ENCODE measurements at places on chromosomes 4 and X. TPM values are rescaled to one million over a fixed set of nuclear protein-coding genes. Genes with fewer than 3 reads are reported as not detected.

The PNMA6A gene
- not detected for total RNA-seq

The ERCC6L gene
- 15.3 TPM for total RNA-seq

The FAM184B gene
- total RNA-seq, result not detected

The METTL14 gene
- total RNA-seq, result 21.9 TPM

The TEX13C gene
- not detected for total RNA-seq

The OCRL gene
- 18.4 TPM for total RNA-seq

The TRIM75 gene
- total RNA-seq, result 0.13 TPM

The RGS12 gene
- 24.5 TPM for total RNA-seq

The TRAPPC11 gene
- total RNA-seq, result 31.9 TPM

The CTSO gene
- total RNA-seq, result 12.1 TPM

The CLGN gene
- not detected for total RNA-seq

- peak; percentile 31 for DNase-seq
These were observed 14.2 kb downstream of the ELOVL6 start for GRCh38 chr4:110184140-110184790.

- no peak for DNase-seq
These were observed 32.9 kb upstream of the XK start for GRCh38 chrX:37652589-37653231.

- no peak for DNase-seq
These were observed 309.4 kb downstream of the ARHGAP24 start for GRCh38 chr4:85784348-85784747.

GRCh38 chrX:24020306-24020876 is 6.6 kb downstream of the KLHL15 start:
- DNase-seq, result no peak

GRCh38 chr4:183380901-183381300 is 58.7 kb upstream of the CLDN24 start:
- DNase-seq, result no peak

DNA sequence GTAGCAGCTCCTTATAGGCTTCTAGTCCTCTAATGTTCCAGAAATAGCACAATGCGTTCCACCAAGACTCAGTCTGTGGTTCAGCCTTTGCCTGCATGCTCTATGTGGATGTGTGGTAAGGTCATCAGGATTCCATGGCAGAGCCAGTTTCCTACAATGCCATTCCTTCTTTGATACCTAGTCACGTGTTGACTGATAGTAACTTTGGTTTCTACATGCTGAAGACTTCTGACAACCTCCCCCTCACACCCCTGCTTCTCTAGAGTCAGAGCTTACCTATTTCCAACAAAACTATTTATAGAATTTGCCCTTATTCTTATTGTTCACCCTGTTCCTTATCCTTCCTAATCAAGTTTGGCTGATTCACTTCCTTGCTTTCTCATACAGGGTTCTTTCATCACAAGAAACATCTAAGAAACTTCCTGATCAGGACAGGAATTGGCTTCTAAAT is 81.1 kb downstream of the CT47B1 start:
- DNase-seq, result no peak

DNA sequence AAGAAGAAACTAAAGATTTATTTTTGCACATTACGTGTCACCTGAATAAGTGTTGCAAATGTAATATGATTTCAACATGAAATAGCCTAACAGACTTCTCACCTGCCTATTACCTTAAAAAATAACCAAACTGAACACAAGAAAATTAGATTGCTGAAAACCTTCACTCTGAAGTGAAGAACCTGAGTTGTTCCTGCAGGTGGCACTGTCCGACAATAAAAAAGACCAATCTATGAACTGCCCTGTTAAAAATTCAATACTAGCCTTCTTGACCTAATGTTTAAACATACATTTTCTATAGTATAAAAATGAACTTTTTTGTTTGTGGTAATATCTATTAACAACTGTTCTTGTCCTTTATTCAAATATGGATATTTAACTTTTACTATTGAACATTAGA is 69.2 kb upstream of the PNPLA4 start:
- DNase-seq, result no peak

DNA sequence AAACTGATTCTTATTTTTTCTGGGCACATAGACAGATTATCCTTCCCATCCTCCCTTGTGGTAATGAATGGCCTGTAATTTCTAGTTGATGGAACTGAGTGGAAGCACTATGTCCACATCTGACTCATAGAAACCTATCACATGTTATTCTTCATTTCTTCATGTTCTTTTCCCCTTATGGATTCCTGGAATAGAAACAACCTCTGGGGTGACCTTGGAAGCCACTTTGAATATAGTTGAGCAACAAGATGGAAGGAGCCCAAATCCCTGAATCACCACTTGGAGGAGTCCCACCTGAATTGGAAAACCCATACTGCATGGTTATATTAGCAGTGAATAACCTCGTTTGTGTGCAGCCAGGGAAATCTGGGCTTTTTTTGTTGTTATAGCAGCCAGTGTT is 137.8 kb downstream of the MID1IP1 start:
- DNase-seq, result peak; percentile 66

- peak; percentile 18 for DNase-seq
These were observed 107.8 kb upstream of the TMEM47 start for GRCh38 chrX:34764852-34765361.

DNA sequence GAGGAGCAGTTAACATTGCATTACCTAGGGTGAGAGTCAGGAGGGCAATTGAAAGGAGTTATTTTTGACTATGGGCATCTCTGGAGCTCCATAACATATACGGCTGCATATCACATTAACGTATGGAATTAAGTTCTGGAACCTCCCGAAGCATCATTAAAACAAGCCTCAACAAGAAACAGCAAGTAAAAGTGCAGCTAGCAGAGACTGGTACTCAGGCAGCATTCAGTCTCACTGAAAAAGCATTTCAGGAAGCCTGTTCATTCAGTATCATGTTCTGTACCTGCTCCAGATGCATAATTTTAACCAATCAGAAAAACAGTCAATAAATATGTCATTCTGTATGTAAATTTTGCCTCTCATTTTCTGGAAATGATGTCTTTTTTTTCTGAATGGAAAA is 299.6 kb downstream of the EPHA5 start:
- no peak for DNase-seq

GRCh38 chr4:40340030-40340429 is 4.9 kb downstream of the CHRNA9 start:
- DNase-seq, result peak; percentile 52

DNA sequence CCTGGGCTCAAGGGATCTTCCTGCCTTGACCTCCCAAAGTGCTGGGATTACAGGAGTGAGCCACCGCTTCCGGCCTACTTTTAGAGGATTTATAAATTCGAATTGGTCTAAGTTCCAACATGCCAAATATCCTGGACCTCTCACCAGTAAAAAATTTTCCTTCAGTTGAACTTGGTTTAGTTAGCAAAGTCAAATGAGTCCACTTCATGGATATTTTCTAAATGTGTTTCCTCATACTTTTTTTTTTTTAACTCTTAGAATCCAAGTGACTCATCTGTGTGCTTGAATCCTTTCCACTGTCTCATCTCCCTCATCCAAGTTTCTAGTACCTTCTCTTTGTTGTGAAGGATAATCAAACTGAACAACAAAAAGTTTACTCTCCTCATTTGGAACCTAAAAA is 49.7 kb downstream of the RBM47 start:
- DNase-seq, result peak; percentile 17

DNA sequence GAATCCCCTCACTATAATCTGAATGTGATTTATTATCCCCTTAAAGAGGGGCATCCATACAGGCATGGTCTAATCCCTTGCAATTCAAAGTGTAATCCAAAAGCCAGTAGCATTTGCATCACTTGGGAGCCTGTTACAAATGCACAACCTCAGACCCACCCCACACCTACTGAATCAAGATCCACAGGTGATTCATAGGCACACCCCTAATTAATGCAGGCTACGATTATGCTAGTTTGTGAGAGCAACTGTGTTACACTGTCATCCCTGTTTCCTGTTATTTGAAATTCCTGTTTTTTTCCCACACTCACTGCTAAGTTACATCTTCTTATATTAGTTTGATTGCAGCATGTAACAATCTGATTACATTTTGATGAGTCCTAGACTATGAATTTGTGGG is 120.0 kb downstream of the RAB28 start:
- DNase-seq, result no peak

GRCh38 chr4:94519019-94519418 is 67.3 kb downstream of the PDLIM5 start:
- no peak for DNase-seq

DNA sequence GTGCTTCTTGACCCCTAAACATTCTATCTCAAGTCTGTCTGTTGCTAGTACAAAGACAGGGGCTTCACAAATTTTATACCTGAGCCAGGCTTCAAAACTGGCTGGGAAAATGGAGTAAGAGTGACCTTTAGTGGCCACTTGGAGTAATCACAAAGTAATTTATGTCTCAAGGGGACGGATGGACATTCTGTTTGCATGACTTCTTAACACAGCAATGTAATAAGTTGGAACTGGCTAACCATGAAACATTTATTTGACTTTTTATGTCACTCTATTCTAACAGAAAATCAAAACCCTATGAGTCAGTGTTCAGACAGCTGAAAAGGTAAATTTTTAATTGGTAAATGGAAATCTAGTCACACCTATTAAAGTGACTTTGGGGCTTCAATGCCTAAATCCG is 600.6 kb downstream of the ANKRD50 start:
- peak; percentile 85 for DNase-seq

- no peak for DNase-seq
These were observed 184.2 kb downstream of the DHRSX start for GRCh38 chrX:2316534-2316933.

- no peak for DNase-seq
These were observed 44.2 kb downstream of the TBC1D14 start for GRCh38 chr4:6953751-6954380.

GRCh38 chr4:5650040-5650439 is 58.3 kb downstream of the EVC2 start:
- no peak for DNase-seq

GRCh38 chr4:168524006-168524405 is 27.2 kb downstream of the PALLD start:
- peak; percentile 97 for DNase-seq
